ENCODE measurements at places on chromosomes 12 and 14.

DNA sequence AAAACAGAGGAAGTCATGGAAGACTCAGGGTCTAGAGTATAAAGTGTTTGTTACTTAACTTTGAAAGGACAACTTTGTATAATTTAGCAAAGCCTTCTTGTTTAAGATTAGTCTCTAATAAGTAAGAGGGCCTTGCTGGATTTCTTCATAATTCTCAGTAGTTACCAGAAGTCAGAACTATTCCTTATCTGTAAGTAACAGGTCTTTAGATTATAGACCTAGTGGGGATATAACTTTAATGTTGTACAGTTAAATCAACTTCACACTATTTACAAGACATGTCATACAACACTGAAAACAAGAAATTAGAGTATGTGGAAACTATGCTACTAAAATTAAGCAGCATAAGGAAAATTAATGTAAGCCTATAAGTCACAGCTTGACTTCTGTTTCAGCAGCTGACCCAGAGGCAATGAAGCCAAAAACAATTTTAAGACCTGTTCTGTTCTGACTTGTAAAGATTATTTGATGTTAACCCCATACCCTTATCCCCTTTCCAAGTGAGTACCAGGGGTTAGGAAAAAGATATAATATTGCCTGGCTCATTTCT is 398.3 kb downstream of the RAD51B start:
- DNase-seq = no peak

- DNase-seq = peak; percentile 93
Measured at GRCh38 chr12:52280319-52280795, 5.9 kb downstream of the KRT86 start.

- DNase-seq = peak; percentile 7
Measured at GRCh38 chr12:102765736-102766135, 151.3 kb downstream of the PAH start.

GRCh38 chr12:52837413-52837741 is 3.3 kb upstream of the KRT79 start:
- DNase-seq = no peak

GRCh38 chr12:124744659-124745464 is 118.8 kb downstream of the SCARB1 start:
- DNase-seq = no peak

- DNase-seq = no peak
Measured at GRCh38 chr14:92657457-92658142, 90.8 kb downstream of the LGMN start.

DNA sequence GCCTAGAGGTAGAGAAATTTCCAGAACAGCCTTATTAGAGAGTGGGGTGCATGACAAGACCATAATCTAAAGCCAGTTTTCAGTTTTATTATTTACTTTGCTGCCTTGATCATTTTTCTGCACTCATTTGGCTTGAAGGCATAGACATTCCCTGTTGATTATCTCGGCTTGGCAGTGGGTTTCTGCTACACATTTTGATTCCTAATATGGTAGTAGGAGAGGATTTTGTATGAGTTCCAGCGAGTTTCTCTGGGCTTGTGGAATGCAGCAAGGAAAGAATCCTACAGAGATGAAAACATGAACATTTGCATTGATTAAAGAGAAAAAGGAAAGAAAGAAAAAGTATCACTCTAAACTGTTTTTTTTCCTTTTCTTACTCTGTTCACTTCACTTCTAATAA is 281.2 kb downstream of the PAWR start:
- peak; percentile 82 for DNase-seq

- DNase-seq = no peak
Measured at GRCh38 chr12:57609101-57609780, 2.0 kb upstream of the ARHGEF25 start.

GRCh38 chr12:92039046-92039445 is 106.6 kb downstream of the BTG1 start:
- no peak for DNase-seq

GRCh38 chr12:111443586-111443985 is 37.9 kb downstream of the SH2B3 start:
- DNase-seq = no peak

DNA sequence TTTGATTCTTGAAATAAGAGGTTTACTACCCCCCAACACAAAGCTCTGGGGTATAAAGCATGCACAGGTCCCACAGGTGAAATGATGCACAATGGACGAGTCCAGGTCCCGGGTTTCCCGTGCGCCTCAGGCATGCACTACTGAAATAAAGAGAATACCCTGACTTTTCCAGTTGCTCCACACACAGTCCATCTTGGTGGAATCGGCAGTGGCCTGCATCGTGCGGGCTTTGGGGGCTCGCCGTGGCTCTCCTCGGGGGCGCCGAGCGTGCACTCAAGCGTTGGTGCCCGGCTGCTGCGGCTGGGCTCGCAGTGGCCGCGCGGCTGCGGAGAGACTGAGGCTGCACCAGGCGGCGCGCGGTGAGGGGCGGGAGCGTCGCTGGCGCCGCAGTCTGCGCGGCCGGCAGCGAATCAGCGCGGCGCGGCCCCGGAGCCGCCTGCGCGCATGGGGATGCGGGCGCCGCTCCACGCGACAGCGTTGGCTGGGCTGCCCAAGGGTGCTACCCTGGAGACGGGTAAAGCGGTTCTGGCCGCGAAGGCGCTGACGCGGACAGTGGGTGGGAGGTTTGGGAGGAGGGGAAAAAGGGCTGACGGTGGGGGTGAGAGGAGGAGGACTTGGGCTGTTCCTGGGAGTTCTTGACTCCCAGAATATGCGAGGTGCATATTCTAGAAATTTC is 53.8 kb upstream of the CCDC175 start:
- DNase-seq = no peak

- DNase-seq = no peak
Measured at GRCh38 chr14:23435543-23436326, at the start of gene MYH7. MYH7 (minus strand) TSS chr14:23435660; CDS start chr14:23433732, 1,928 bp downstream.

DNA sequence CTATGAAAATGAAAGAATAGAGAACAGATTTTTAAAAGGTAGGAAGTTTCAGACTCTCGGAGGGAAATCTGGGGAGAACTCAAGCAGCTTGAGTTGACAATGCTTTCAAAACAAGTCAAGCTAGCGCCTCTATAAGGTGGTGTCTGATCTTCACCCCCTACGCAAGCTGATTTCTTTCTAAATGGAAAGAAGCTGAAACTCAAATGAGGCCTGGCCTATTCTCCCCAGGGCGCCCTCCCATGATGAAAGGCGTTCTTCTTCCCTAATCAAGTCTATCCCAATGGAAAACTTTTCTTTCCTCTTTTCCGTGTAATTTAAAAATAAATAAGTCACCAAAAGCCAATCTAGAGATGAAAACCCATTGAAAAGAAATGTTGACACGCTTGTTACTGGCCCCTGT is 20.6 kb downstream of the PTHLH start:
- DNase-seq = no peak

- peak; percentile 48 for DNase-seq
Measured at GRCh38 chr12:47032644-47033043, 46.8 kb upstream of the PCED1B start.

GRCh38 chr14:76516884-76517283 is 140.9 kb downstream of the ESRRB start:
- no peak for DNase-seq

DNA sequence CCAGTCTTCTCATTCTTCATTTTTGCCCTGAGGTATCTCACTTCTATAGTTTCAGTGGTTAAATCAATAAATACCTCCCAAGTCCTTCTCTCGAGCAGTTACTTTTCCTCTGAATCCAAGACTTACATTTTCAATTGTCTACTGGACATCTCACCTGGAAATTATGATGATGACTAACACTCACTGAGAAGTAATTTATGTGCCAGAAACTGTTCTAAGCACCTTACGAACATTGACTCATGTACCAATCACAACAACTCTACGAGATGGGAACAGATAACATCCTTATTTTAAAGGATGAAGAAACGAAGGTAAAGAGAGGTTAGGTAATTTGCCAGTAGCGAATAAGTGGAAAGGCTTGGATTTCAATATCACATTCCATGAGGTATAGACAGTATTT is 94.1 kb downstream of the EML5 start:
- DNase-seq = no peak

DNA sequence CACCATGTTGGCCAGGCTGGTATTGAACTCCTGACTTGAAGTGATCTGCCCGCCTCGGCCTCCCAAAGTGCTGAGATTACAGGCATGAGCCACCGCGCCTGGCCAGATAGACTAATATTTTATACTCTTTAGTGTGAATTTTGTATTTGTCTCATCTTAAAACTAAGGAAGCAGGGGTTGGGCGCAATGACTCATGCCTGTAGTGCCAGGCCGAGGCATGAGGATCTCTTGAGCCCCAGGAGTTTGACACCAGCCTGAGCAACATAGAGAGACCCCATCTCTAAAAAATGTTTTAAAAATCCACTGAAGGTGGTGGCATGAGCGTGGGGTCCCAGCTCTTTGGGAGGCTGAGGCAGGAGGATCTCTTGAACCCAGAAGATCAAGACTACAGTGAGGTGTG is 9.0 kb downstream of the DYNC1H1 start:
- no peak for DNase-seq

- no peak for DNase-seq
Measured at GRCh38 chr12:99343960-99344359, 303.6 kb upstream of the GARIN6 start.

DNA sequence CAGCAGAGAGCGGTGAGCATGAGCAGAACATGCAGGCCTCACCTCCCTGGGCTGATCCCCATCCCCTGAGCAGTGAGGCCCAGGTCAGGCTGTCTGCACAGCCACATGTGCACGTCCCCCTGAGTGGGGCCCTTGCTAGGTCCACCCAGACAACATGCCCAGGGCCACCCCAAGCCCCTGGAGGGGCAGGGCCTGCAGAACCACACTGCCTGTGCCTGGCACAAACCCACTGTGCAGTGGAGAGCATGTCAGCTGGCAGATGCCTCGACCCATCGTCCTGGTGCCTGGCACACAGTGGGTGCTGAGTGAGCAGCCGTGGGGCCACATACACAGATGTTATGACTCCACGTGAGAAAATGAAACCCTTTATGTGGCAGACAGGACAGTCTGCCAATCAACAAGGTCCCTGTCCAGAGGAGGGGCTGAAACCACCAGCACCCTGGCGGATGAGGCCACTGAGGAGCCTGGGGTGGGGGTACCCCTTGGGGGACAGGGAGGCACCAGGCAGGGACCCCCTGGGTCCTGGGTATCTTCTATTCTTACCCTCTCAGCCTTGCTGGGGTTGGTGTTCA is 8.3 kb downstream of the ANHX start:
- no peak for DNase-seq

GRCh38 chr12:104526320-104526719 is 69.6 kb downstream of the CHST11 start:
- DNase-seq = no peak

DNA sequence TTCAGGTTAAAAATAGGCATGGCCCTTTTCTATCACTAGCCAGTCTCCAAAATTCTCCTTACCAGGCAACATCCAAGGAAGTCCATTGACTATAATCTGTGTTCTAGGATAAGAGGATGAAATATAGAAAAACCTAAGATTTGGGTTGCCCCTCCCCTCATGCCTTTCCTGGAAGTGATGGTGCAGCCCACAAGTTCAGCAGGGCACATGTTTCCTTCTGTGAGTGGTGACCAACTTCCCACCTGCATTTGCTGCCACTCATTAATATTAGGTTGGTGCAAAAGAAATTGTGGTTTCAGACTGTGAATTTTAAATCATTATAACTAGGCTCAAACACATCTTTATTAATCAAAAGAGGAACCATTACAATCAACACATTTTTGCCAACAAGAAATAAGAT is 250.5 kb upstream of the FKBP4 start:
- no peak for DNase-seq

All from AG09319 (cell line).